NCI-H2081 (cell line): ENCODE measurements at places on chromosomes 6 and 20.

DNA sequence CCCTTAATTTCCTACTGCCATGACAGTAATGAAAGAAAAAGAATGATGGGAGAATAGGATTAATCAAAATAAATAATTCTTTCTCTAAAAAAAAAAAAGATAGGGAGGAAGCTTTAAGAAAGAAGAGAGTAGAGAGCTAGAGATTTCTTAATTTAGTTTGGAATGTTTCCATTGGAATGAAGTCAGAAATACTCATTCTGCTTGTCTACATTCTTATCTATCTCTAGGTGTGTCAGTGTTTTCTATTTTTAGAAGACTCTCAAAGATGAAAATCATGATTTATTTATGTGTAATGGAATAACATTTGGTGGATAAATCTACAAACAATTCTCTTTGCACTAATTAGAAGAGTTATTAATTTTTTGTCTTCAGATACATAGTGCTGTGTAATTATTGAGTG, 38.0 kb upstream of the HIVEP1 start:
- DNase-seq: no peak

GRCh38 chr20:24444526-24445190, 24.8 kb upstream of the SYNDIG1 start:
- no peak for DNase-seq

GRCh38 chr6:139823099-139823807, 448.8 kb upstream of the CITED2 start:
- no peak for DNase-seq

GRCh38 chr6:106764353-106764980, 135.1 kb downstream of the QRSL1 start:
- no peak for DNase-seq

- DNase-seq: no peak
These were observed 48.2 kb downstream of the SLC22A23 start for GRCh38 chr6:3408665-3409064.

DNA sequence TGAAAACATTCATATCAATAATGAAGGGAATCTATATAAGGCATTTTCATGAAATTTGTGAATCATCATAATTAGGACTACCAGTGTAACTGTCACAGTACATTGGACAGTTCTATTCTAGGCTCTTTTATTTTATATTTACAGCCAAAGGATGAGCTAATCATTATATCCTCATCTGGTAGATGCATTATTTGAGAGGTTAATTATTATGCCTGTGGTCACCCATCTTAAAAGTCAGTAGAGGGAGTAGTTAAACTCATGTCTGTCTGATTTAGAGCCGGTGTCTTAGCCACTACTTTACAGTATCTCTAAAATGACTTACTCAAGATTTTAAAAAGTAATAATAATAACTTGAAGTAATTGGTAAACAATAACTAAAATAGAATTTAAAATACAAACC, 899.3 kb upstream of the MAP3K7 start:
- DNase-seq: no peak

DNA sequence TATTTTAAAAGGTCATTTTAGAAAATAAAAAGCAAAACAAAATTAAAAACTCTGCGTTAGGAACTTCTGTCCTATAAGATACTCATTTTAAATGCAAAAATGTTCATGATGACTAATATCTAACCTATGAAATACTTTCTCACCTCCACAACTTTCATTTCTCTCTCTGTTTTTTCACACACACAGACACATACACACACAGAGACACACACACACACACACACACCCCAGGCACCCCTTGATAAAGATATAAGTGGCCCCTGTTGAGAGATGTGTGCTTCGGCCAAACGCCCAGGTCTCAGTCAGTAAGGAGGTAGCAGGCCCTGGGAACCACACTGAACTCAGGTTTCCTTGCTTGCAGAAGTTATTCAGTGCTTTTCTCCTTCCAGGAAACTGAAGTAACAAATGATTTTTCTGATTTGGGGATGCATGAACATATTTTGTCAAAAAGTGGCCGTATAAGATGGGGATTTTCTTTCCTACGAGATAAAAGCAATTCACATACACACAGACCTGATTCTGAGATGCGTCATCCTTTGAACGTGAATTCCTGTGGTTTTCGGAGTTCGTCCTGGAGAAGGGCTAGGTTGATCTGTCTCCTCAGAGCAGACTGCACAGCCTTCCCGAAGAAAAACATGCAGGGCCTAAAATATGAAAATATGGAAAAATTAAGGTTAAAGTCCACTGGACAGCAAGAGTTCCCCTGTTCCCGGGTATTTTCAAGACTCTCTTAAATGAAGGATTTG, 306.8 kb upstream of the FOXQ1 start:
- no peak for DNase-seq

DNA sequence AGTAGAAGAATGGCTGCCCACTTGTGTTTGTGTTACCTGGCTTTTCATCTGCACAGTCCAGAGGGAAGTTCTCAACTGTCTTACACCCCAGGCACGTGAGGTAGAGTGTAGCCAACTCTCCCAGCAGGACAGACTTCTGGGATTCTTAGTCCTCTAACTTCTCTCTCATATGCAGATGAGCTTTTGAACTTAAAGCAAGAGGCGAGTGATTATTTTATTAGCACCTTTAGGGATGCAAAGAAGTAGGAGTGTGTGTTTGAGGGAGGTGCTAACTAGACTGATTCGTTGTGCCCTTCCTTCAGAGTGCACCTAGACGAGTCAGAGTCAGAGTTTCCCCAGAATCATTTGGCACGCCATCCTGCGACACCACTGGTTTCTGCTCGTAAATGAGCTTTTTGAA, 10.8 kb downstream of the CDYL start:
- DNase-seq: no peak

GRCh38 chr6:13870214-13870830, 54.4 kb upstream of the RNF182 start:
- no peak for DNase-seq

- DNase-seq: no peak
These were observed 24.4 kb downstream of the SLC12A5 start for GRCh38 chr20:46053416-46053815.

DNA sequence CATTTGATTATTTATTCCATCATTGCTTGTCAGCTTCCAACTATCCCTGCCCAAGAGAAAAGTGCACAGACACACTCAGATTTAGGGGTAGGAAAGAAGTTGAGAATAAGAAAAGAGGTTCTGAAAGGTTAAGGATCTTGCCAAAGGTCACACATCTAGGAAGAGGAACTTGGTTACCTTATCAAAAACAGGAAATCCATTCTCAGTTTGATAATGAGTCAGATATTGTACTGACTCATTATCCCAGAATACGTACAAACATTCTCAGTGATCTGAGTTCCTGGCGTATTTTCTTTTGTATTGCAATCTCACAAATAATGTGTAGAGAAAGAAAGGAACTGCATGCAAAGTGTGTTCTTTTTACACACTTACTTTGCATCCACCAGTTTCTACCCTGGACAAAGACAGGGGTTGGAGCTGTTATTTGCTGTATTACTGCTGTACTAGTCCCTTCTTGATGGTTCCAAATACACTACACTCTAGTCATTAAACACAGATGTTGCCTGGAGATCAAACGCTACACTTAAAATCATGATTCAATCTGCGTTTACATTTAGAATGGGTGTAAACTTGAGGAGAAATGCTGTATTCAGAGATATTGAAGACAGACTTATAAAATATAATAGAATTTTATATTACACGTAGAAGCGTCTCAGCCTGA, 545.7 kb downstream of the PRKN start:
- DNase-seq: no peak

DNA sequence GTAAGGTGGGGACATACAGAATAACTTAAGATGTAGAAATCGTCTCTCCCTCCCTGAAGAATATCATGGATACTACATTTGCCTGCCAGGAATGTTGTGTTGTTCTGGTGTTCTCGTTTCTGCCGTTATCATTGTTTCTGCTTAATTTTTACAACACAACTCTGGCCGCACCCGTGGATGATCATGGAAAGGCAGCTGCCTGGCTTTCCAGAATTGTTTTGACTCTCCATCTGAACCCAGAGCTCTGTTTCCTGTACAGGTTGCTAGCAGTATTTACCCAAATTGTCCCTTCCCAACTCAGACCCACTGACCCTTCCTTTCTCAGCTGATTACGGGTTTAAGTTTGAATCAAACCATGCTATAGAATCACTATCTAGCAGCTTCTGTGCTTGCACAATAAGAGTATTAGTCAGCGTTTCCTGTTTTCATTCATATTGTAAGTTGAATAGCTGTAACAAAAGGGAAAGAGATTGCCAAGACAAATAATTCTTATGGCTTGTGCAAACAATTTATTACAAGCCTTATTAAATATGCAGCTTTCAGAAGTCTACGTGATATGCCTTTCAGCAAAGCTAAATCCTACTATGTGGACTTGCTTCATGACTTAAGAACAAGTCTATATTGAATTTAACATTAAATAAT, 139.0 kb downstream of the MTHFD1L start:
- DNase-seq: peak; percentile 82

DNA sequence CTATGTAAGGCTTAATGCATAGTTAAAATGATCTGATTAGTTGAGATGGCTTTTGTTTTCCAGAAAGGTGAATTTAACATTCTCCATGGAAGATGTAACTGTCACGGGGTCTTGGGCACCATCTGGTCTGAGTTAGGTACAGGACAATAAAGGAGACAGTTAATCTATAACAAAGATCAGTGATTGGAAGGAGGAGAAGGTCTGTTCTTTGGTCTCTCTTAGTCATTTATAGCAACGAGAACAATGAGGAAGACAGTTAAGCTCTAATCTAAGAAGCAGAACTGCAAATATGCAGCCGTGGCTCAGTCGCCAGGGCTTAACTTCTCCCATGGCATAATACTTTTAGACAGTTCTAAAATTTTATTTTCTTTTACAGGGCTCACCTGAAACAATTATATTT, 405.5 kb upstream of the SULF2 start:
- DNase-seq: no peak

GRCh38 chr6:119076576-119077390, 1.7 kb downstream of the FAM184A start:
- DNase-seq: no peak

GRCh38 chr6:142275236-142276006, 26.4 kb upstream of the ADGRG6 start:
- DNase-seq: no peak

DNA sequence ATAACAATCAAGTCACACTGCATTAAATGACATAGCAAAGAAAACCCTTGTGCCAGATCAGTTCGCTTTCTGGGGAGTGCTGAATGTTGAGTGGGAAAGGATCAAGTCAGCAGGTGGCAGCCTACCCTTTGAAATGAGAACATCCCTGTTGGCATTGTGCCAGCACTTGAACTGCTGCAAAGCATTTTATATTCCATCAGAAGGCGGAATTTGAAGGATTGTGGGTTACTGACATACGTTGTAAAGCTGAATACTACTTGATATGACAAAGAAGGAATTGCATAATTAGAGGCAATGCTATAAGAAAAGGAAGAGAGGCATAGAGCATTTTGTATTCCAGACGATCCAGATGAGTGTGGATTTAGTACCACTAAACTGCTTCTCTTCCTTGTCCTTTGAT, 26.5 kb downstream of the BCKDHB start:
- DNase-seq: peak; percentile 68

DNA sequence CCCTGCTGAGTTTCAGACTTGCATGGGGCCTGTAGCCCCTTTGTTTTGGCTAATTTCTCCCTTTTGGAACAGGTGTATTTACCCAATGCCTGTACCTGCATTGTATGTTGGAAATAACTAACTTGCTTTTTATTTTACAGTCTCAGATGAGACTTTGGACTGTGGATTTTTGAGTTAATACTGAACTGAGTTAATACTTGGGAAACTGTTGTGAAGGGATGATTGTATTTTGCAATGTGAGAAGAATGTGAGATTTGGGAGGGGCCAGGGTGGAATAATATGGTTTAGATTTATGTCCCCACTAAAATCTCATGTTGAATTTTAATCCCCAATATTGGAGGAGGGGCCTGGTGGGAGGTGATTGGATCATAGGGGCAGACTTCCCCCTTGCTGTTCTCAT, 99.1 kb upstream of the IRAK1BP1 start:
- no peak for DNase-seq

- no peak for DNase-seq
These were observed 23.0 kb upstream of the NFATC2 start for GRCh38 chr20:51565298-51566144.

DNA sequence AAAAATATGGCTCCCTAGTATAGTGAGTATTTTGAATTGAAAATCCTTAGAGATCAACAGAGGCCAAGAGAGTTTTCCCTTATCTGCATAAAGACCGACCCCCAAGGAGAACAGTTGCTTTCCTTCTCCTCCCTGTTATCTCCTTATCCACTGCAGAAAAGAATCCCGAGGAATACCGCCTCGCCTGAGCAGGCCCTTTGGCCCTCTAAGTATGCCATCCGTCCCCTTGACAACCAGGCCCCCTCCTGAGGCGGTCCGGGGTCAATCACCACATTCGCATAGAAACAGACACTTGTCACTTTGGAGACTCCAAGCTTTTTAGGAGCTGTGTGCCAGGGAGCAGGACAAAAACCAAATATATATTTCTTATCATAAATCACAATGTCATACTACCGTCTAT, 15.9 kb upstream of the GGTLC1 start:
- DNase-seq: no peak

- no peak for DNase-seq
These were observed 45.2 kb downstream of the TBX18 start for GRCh38 chr6:84719152-84719551.

- DNase-seq: no peak
These were observed 106.3 kb downstream of the RNF144B start for GRCh38 chr6:18493382-18493891.

DNA sequence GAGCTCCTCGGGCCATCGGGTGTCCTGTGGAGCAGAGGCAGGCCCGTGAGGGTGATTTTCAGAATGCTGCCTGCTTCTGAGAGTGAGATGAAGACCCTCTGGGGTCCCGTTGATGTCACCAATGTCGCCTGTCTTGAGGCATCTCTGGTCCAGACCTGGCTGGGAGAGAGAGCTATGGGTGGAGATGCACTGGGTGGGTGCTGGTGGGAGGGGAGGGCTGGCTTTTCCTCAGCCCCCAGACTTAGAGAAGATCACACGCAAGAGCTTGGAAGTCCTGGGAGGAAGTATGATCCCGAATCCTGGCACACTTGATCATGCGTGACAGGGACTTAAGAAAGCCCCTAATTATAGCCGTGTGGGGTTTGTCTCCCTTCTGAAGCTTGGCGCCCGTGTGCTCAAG, 103.2 kb upstream of the CD93 start:
- no peak for DNase-seq

DNA sequence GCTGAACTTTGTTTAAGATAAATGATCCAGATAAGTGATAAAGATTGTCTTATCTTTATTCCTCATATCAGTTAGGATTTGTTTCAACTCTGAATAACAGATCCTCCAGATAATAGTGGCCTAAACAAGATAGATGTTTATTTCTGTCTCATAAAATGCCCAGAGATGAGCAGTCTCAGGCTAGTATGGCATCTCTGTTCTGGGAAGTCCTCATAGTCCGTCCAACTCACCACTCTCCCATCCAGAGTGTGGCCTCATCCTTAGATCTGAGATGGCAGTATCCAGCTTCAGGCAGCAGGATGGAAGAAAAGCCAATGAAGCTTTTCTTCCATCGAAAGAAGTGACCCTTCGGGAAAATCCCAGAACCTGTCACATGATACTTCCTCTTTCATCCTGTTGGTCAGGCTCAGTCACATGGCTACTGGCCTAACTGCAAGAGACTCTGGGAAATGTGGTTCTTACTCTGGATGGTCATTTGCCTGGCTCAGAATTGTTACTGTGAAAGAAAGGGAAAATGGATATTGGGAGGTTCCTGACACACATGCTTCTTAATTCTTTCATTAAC, 29.4 kb upstream of the TAGAP start:
- DNase-seq: peak; percentile 2

GRCh38 chr6:34953061-34954025, 64.3 kb downstream of the ANKS1A start:
- peak; percentile 76 for DNase-seq

GRCh38 chr20:23022849-23023248, 12.3 kb upstream of the SSTR4 start:
- DNase-seq: no peak
